ENCODE measurements at places on chromosomes 2 and 18.
A peak's percentile ranks its signal among the peaks of the same experiment; 100 is the strongest.

DNA sequence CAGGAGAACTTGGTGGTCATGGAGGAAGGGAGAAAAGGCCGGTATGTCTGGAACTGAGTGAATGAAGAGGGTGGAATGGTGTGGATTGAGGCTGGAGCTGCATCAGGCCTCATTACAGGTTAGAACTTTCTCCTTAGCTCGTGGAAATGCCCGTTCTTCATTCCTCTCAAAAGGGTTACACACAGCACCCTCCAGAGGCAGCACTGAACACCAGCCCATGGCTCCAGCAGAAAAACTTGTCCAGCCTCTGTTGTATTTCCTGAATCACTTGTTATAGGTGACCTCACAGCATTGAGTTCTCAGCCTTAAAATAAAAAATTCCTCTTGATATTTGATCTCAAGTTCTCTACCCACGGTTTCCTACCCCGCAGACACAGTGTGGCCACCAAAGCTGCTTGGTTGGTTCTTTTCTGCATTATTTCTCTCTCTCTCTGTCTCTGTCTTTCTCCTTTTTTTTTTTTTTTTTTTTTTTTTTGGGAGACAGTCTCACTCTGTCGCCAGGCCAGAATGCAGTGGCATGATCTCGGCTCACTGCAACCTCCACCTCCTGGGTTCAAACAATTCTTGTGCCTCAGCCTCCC is 89.6 kb downstream of the ITGB1BP1 start:
- DNase-seq, result peak; percentile 81

GRCh38 chr2:156427074-156427473 is 9.1 kb upstream of the GPD2 start:
- DNase-seq, result no peak

GRCh38 chr2:230924092-230924469 is 961 bp downstream of the GPR55 start:
- no peak for DNase-seq

- no peak for DNase-seq
These were observed 748 bp downstream of the TWIST2 start for GRCh38 chr2:238848691-238848975.

DNA sequence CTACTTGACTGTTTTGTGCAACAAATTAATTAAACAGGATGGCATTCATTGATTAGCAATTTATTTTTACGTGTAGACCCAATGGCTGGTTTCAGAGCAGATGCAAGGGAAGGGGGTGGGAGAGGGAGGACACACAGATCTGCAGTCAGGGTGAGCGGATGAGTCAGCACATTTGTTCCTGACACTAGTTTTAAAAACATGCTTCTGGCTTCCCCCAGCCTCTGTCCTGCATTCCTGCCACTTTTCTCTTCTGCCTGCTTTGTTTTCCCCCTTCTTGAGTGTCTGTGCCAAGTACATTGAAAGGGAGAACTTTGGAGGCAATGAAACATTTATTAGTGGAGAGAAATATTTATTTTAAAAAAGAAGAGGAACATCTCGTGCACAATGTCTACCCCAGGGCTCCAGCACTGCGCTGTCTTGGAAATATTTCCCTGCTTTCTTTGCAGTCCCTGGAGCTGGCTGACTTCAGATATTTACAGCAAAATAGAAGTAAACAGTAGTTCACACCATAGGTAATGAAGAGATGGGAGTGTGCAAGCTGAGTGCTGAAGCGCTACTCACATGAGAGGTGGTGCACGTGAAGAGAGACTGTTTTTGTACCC is 52.2 kb downstream of the NRP2 start:
- DNase-seq, result no peak

- DNase-seq, result no peak
These were observed 187.4 kb downstream of the TMEM18 start for GRCh38 chr2:489838-490237.

DNA sequence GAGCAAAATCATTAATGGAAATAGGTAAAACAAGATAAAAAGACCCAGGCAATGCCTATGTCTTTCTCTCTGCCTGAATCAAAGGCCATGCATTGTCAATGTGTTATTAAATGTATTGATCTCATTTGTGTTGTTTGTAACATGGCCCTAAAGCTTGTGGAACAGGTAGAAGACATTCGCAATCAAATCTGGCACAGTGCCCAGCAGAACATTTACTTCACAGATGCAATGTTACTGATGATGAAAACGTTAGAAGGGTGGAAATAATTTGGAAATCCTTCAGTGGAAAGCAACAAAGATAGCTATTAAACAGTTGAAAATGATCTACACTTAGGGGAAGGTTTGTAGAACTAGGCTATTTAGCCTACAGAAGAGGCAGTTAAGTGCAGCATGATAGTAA is 368.2 kb downstream of the EPHA4 start:
- no peak for DNase-seq

GRCh38 chr2:191696001-191696400 is 18.1 kb downstream of the NABP1 start:
- DNase-seq, result peak; percentile 66

GRCh38 chr2:74137651-74138599 is 9.8 kb downstream of the BOLA3 start:
- DNase-seq, result no peak

- DNase-seq, result no peak
These were observed 79.1 kb downstream of the DPP4 start for GRCh38 chr2:161994761-161995520.

GRCh38 chr18:30491815-30492551 is 550.6 kb downstream of the DSC3 start:
- peak; percentile 5 for DNase-seq

DNA sequence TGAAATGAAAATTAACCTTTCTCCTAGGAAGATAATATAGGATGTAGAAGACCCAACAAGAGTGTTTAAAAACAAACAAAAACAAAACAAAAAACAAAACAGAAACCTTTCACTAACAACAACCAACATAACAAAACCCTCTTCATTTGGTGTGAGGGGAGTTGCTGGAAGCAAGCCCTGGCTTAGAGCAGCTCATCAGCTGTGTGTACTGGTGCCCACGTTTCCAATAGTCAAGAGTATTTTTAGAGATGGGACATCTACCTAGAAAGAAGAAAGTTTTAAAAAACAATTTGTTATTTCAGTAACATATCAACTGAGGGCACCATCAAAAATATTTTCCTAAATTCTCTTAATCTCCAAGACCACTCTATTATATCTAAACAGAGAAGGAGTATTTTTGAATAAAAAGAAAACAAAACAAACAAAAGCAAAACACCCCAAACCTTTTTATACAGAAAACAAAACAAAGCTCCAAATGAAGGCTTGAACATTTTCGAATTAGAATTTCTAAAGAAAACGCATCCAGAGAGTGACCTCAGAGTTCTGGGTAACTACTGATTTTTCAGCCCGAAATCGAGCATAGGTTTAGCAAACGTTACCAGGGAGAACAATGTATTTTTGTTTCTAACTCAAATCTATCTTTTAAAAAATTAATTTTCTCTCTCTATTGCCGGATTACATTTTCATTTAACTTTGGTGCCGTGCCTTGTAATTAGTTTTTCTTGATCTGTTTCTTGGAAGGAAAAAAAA is 134.6 kb downstream of the INSIG2 start:
- no peak for DNase-seq

DNA sequence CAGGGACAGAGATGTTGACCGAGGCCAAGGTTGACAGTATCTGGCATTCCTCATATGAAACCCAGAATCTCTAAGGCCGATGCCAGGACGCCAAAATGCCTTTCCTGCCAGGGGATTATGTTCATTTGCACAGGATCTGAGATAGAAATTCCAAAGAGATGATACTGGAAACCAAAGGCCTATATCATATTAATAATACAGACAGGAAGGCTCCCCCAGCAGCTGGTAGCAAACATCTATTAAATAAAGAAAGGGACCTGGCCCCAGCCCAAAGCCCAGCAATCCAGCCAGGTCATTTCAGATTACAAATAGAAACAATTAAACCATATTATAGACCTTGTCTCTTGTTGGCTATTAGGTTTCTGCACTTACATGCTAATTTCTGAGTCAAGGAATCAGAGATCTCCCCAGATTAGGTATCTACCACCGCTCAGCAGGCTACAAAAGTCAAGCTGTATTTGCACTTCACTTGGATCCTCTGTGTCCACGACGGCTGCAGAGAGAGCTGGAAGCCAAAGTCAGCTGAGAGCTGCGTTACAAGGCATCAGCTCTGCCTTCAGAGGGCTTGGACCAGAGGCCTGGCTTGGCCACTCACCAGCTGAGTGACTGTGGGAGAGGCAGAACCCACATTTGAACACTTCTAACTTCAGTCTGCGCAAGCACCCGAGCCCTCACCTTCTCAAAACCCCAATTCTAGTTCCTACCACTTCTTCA is 269.3 kb upstream of the SIX2 start:
- no peak for DNase-seq

GRCh38 chr18:26931659-26932058 is 66.2 kb upstream of the AQP4 start:
- DNase-seq, result no peak

DNA sequence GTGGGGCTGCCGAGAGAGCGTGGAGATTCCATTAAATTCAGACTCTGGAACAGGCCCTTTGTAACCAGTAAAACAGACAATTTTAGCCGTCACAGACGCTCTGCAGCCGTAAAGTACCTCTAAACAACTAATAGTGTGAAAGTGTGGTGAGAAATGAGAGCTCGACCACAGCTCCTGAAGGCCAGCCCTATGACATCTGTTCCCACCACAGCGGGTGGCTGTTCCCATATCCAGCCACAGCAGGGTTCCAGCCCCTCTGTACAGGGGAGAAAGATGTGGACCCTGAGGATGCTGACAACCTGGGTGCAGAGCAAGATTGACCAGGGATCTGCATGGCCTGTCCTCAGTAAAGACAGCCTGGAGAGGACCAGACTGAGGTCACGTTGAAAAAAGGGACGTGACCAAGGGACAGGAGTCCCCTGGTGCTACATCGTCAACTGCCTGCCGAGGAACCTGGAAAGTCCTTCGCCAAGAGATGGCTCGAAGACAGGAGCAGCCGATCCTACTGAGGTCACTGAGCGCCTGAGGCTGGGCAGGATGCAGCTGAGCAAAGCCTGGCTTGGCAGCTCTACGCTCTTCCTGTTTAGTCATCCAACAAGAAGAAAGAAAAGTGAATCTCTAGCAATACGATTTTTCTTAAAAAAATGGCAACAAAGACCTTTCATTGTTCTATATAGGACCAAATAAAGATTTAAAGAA is 831.7 kb downstream of the RNF144A start:
- DNase-seq, result no peak

- no peak for DNase-seq
These were observed 222.9 kb downstream of the NDUFA10 start for GRCh38 chr2:239802185-239802649.

- DNase-seq, result no peak
These were observed 50.9 kb upstream of the KCNE4 start for GRCh38 chr2:223000872-223001796.

GRCh38 chr2:95317665-95318425 is 20.7 kb downstream of the KCNIP3 start:
- no peak for DNase-seq

- DNase-seq, result no peak
These were observed 119.9 kb upstream of the HS6ST1 start for GRCh38 chr2:128438586-128438985.

GRCh38 chr2:231409776-231410175 is 14.3 kb downstream of the B3GNT7 start:
- no peak for DNase-seq

DNA sequence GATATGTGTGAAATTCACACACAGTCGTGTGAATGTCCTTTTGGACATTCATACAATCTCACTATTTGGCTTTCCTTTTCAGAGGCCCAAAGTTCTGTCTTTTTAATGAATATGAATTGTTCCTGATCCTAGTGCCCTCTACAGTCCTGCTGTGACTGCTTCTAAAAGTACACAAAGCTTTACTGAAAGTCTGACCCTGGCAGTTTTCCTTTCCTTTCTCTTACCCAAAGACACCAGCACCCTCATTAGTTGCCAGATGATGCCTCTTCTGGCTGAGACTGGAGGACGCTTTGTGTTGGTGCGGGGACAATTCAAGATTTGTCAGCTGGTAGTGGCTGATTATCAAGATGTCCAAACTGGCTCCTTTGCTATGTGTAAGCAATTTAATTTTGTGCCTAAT is 81.8 kb upstream of the CDCA7 start:
- DNase-seq, result no peak

DNA sequence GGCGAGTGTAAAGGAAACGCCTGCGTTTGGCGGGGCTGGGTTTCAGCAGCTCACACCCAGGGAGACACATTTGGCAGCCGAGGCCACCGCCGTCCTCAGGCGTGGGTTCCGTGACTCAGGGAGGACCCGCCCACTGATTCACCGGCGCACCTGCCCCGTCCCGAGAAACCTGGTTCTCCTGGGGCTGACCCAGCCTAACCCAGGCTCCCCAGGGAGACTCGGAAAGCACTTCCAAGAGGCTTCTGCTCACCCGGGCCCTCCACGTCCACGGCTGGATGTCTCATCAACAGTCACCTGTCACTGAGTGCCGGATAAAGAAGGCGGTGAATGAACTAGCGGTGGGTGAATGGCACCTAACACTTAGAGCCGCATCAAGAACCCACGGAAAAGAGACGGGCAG is 126.4 kb upstream of the CTDP1 start:
- DNase-seq, result no peak

DNA sequence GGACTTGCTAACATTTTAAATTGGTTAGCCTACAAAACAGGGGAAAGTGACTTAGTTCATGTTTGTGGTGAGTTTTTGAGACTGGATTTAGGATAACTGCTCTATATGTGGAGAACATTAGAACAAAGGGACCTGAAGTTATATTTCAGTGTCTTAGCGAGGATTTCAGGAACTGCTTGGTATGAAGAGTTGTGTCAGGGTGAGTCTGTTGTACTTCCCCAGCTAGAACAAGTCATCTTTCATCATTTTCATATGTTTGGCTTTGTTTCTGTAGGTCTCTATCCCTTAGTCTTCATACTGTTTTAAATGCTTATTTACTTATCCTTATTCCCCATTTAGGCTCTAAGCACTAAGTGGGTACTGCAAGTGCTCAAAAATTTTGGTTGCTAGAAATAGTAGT is 41.9 kb downstream of the KCMF1 start:
- peak; percentile 75 for DNase-seq

DNA sequence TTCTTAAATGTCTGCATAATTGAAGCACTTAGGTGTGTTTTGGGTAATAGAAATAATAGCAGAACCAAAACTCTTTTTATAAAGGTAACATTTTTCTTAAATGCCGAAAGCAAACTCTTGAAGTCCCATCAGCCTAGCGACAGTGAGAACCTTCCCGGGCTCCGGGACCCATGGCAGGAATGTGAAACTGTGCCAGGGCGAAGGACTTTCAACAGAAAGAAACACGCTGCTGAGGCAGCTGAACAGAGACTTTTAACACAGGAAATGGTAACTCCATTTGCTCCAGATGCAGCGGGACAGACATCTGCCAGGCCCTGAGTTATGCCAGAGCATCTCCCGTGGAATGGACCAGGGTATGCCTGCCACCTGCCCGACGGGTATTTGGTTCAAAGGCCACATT is 34.3 kb downstream of the SALL3 start:
- DNase-seq, result no peak

DNA sequence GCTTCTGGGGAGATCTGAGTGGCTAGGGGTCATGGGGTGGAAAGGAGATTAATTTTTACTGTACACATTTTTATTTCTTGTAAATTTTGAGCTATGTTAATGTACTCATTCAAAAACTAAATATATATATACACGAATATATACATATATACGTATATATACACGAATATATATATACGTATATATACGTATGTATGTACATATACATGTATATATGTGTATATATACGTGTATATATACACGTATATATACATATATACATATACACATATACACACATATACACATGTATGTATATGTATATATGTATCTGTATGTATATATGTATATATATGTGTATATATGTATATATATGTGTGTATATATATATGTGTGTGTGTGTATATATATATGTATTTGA is 3.0 kb upstream of the FHL2 start:
- DNase-seq, result no peak

Data from inflammatory macrophage treated with lipopolysaccharide for 4 hours (primary cell).